SJSA1 (cell line): ENCODE measurements at places on chromosomes 13 and 19.

DNA sequence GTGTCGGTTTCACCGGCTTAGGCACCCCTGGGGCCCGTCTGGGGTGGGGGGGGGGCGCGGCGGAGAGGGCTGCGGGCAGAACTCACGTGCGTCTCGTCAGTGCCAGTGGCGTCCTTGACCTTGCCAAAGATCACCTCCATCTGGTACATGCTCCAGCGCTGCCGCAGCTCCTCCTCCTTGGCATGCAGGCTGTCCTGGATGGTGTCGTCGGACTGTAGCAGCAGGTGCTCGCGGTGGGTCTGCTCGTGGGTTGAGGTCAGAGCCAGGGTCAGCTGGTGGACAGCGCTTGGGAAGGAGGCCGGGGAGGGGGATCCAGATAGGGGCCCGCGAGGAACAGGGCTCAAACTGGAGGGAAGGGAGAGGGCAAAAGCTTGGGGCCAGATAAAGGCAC is 4.7 kb upstream of the RGL3 start:
- no peak for DNase-seq

GRCh38 chr19:57321116-57321515 is 844 bp downstream of the ZNF543 start:
- DNase-seq: no peak

GRCh38 chr13:106961216-106961615 is 393.3 kb upstream of the ARGLU1 start:
- DNase-seq: no peak

DNA sequence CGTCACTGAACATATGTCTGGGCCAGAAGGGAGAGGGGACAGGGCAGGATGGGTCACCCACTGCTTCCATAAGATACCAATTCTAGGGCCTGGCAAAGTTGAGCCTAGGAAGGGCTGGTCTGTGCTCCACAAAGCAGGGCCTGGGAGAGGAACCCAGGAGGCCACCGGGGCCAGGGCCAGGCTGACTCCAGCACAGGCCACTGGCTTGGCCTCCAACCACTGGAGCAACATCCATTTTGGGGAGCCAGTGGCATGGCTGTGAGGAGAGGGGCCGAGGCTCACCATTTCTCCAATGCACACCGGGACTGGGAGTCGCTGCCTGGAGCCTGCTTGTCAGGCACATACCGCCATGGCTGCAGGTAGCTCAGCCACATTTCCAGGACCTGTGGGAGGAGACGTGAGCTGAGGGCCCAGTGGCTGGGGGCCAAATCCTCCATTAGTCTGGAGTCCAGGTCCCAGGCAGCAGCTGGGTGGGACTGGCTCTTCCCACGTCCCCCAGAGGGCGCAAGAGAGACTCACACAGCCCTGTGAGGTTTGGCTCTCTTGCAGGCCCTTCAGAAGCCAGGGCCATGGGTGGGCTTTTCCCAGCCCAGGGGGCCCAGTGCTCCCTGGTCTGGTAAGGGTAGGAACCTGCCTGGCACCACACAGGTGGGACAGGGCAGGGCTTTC is 27.7 kb downstream of the TUBA3C start:
- DNase-seq: no peak

- DNase-seq: no peak
These were observed 41.5 kb downstream of the PDS5B start for GRCh38 chr13:32627793-32628192.

GRCh38 chr19:41847351-41848105 is 2.7 kb downstream of the DMRTC2 start:
- no peak for DNase-seq

GRCh38 chr13:32267836-32268439 is 47.2 kb downstream of the ZAR1L start:
- no peak for DNase-seq

DNA sequence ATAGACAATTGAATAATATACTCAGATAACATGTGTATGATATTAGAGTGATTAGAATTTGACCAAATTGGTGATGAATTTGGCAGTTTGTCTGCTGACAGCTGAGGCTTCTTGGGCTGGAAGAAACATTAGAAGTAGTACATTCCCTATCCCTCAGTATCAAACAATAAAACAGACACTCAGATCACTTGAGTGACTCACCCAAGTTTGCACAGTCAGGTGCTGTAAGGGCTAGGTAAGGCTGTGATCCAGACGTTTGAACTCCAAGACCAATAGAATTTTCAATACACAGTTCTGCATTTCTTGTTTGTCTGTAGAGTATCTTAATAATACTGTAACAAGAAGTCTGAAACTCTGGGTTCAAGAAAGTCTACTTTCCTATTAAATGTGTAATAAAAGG is 223.5 kb downstream of the POSTN start:
- no peak for DNase-seq

GRCh38 chr13:67369895-67370660 is 139.9 kb upstream of the PCDH9 start:
- DNase-seq: no peak

DNA sequence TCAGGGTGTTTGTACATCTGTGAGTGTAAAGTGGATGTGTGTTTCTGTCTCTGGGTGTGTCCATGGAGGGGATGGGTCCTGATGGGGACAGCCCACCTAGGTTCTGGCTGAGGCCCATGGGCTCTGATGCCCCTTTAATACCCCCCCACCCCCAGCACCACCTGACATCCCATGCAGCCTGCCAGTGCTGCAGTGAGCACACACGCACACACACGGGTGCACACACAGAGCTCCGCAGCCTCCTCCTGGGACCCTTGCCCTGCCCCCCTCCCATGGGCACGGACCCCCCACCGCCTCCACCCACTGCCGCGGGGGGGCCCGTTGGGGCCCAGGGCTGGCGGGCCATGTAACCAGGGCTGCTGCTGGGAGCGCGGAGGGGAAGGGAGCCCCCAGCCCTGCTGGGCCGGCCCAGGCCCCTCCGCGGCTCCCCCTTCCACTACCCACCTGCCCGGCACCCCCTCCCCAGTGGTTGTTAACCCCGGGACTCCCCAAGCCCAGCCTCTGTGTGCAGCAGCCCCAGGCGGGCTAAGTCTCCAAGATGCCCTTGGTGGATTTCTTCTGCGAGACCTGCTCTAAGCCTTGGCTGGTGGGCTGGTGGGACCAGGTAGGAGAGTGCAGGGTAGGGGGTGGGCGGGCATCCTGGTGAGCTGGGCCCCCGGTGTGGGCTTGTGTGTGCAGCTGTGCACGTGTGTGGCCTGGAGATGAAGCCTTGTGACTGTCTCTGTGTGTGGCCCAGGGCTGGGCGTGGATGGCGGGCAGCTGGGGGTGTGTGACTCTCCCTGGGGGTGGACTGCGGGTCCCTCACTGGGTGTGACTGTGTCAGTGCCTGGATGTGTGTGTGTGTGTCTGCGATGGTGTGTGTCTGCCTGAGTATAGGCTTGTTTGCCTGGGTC is 32.6 kb downstream of the PDE4A start:
- DNase-seq: peak; percentile 65

DNA sequence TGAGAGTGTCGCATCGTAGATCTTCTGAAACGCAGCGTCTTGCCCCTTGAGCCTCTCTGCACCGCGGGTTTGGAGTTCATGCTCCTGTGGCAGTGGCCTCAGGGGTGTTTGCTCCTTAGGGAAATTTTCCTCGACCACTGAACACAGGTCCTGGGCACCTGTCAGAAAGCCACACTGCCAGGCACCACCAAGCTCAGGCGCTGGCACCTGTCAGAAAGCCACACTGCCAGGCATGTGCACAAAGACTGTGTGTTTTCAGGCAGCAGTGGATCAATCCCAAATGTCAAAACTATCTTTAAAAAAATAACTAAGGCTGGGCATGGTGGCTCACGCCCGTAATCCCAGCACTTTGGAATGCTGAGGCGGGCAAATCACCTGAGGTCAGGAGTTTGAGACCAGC is 87.1 kb downstream of the ATP11A start:
- no peak for DNase-seq

DNA sequence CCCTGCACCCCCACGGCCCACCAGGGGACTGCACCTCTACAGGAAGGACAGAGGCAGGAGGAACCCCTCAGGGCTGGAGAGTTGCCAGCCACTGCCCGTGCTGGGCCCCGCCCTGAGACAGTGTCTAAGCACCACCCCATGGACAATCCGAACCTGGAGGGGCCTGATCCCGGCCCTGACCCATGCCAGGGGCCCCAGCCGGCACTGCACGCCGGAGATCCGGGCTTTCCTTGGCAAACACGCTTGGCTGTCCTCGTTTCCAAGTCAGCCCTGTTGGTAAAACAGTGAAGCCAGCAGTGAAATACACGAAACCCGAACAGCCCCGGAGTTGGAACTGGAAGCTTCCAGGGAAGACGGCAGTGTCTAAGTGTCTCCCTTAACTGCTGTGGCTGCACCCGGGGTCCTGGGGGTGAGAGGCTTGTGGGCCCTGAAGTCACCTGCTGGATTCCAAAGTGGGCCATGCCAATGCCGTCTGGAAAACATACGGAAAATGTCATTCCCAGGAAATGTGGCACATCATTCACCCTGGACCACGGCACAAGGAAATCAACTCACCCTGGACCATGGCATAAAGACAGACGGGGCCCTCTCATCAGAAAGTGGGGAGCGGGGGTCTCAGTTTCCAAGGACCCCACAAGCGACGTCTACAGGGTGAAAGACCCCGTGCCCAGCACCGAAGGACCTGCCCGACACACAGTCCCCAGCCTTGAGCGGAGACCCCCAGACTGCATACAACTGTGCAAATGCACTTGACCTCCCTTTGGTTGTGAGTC is 30.9 kb downstream of the RASA3 start:
- DNase-seq: no peak

GRCh38 chr13:98371516-98372023 is 194.5 kb upstream of the RNF113B start:
- DNase-seq: no peak

GRCh38 chr13:75566658-75567057 is 17.1 kb downstream of the UCHL3 start:
- DNase-seq: peak; percentile 25

GRCh38 chr19:32866564-32867265 is 2.9 kb downstream of the SLC7A9 start:
- no peak for DNase-seq

DNA sequence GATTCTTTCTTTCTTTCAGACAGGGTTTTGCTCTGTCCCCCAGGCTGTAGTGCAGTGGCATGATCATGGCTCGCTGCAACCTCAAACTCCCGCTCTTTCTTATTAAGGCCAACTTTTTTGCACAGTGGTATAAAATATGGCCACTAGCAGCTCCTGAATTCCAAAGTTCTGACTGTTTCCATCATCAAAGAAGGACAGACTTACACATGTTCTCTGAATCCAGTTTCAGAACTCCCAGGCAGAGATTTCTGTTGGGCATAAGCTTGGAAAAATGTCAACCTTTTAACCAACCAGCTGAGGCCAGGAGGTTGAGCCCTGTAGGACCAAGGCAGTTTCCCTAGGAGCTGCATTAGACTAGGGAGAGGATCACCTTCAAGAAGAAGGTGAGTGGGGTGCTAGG is 184.1 kb downstream of the HS6ST3 start:
- DNase-seq: peak; percentile 38

DNA sequence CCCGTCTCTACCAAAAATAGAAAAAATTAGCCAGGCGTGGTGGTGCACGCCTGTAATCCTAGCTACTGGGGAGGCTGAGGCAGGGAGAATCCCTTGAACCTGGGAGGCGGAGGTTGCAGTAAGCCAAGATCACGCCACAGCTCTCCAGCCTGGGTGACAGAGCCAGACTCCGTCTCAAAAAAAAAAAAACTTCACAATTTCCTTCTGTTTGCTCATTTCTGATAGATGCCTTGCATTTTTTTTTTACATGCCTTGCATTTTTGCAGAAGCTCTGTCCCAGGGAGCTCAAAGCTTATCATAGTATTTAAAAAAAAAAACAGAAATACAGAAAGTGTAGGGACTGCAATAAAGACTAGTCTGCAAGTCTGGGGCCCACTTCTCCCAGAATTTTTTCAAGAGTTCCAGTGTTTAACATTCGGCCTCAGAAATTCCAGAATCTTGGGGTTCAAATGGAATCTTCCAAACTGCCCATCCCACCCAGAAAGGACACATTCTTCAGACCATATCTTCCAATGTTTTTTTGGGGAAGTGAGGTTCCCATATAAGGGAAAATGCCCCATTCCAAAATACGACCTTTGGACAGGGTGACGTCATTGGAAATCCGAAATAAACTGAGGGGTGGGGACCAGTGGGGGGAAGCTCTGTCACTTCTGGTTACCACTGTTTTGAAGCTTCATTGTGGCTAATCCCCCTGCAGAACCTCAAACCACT is 17.2 kb upstream of the RAB8A start:
- no peak for DNase-seq

DNA sequence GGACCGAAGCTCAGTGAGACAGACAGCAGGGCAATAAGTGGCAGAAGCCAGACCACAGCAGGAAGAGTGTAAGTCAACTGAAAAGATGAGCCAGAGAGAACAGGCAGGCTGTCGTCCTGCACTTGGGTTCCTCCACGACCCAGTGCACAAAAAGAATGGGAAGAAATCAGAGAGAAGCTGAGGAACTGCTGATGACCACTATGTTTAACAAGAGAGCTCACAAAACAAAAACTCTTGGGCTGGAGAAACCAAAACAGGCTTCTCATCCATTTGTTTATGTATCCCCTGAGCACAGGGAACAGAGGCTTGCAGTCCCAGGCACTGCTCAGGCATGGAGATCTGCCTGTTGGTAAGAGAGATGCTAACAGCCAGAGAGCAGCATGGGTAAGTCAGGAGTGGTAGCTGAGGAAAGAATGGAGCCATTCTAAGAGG is 14.0 kb downstream of the AKAP8L start:
- no peak for DNase-seq

- DNase-seq: no peak
These were observed 7.2 kb downstream of the SHC2 start for GRCh38 chr19:453606-454005.

GRCh38 chr13:95607366-95607765 is 37.1 kb downstream of the DZIP1 start:
- no peak for DNase-seq

DNA sequence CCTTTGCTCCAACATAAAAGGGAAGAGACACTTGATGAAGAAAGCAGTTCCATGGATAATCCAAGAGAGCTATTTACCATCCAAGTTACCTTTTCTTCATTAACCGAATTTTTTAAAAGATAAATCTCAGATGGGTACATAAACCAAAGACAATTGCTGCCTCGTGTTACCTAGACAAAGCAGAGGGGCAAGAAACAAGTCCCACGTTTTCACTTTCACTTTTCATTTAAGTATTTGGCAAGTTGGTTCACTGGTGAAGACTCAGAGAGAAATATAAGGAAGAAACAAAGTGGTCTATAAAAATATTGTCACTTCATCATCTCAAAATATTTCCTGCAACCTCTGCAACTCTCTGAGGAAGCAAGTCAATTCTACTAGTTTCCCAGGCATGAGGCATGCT is 446.1 kb downstream of the FGF14 start:
- no peak for DNase-seq

DNA sequence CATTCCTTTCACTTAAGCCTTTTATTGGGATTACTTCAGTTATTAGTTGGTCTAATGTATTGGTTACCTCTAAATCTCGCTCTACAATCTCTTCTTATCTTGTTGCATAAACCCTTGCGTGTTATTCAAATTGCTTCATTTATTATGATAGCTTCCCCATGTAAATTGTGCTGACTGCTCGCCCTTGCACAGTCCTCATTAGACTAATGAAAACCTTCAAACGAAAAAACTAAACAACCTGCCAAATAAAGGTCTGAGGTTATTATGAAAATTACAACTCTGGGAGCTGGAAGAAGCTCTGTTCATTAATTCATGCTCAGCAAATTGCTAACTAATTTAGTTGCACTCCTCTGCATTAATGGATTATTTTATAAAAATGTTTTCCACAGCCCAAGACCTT is 320.1 kb downstream of the DACH1 start:
- no peak for DNase-seq
